ENCODE measurements at places on chromosomes 2 and 18.

DNA sequence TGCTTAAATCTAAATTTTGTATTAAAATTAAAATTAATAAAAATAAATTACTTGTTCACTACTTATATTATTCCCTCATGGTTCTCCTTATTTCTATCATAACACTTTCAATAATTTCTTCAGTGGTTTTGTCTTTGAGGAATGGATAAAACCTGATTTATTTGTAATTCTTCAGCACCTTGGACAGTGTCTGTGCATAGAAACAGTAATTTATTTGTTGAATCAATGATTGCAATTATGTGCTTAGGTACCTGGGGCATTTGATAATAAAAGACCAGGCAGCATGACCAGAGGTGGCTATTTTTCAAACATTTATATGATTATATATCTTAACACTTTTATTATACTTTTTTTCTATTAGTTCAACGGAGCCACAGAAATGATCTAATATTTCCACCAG lies 1062.7 kb downstream of the DSC3 start:
- DNase-seq: no peak

GRCh38 chr2:31297751-31298150 lies 63.8 kb downstream of the EHD3 start:
- DNase-seq: peak; percentile 40

GRCh38 chr2:1995987-1996386 lies 251.7 kb upstream of the PXDN start:
- no peak for DNase-seq

GRCh38 chr18:54296062-54296461 lies 26.7 kb downstream of the POLI start:
- DNase-seq: no peak

DNA sequence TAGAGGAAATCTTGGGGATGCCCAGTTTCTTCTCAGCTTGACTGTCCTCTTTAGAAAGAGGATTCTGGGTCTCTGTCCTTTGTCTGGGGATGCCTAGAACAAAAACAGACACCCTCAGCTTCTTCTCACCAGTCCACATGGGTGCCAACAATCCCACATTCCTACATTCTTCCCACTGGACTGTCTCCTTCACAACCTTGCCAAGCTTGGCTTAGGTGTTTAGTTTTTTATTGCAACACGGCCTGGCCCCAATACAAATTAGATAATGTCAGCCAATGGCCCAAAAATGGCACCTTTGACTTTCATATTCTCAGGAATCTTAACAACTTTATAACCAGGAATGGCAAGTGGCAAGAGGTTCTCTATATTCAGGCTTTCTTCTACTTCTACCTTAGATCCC lies 273.0 kb downstream of the RNF152 start:
- DNase-seq: no peak

DNA sequence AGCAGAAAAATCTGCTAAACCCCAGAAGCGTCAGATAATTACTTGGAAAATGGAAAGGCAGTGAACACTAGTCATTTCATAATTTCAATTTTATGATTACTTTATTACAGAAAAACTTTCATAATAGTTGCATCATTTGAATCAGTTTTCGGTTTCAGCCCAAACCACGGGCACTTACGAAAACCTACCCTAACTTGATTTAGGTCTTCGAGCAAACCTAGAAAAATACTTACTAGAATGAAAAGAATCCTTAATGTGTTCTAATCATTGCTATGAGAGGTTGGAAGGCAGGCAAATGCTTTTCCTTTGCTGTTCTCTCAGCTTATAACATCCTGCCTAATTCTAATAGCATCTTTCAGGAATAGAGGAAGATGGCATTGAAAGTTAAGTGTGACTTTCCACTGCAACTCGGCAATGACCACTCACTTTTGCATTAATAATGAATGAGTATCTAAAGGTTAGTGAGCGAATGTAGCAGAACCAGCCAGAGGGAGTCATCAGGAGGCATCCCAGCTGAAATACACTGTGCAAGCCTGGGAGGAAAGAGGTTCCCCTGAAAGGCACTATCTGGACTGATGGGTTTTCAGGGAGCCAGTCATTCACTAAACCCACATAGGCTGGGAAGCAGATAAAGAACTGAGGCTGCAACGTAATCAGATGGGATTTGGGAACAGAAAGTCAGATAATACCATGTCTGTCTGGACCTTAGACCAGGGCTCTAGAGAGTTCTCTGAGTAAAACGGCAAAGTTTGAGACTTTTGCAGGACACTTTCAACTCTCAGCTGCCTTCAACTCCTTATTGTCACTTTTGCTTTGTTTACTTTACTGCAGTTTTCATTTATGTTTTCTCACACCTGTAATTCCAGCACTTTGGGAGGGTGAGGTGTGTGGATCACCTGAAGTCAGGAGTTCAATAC lies 520.8 kb downstream of the RNF144A start:
- no peak for DNase-seq

DNA sequence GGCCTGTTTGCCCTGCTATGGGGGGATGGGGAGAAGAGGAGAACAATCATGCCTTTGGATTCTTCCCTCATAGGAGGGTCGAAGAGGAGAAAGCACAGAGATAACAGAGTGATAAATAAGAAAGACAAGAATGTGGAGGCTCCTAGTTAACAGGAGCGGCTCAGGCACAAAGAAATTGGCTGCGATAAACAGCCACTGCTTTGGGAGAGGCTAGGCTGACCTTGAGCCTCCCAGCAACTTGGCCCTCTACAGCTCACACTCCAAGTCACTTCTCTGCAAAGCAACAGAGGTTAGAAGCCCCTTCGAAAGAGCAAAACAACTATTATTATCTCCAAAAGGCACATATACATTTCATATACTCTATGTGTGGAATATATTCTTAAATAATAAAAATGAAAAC lies 69.5 kb downstream of the ZBTB7C start:
- no peak for DNase-seq

DNA sequence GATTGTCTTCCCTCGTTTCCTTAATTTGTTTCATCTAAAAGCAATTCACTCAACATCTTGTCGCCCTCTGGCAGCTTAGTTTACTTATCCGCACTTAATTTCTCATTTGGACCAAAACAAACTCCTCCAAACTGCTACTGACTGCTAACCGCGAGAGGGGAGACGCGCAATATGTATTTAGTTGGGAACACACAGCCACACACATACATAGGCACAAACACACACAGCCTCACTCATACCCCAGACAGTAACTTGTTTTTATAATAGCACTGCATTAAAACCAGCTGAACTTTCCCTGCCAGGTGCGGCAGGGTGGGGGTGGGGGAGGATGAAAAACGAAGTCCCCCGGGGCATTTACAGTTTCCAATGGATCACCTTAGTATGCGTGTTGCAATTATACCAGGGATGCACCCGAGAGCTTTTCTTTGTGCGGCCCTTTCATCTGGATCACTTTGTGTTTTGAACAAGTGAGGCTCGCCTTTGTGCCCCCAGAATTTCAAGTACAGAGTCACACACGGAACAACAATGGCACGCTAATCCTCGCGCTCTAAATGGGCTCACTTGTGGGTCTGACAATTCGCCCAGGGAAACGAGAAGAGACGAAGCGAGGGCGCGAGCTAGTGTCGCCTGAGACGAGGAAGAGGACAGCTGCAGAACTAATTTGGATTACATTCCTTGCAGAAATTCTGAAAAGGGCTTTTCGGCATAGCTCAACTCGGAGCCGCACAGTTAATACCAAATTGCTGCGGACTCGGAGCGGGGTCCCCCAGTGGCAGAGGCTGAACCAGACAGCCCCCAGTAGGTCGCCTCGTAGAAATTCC lies 2.4 kb downstream of the ERBB4 start:
- peak; percentile 12 for DNase-seq

- no peak for DNase-seq
Measured at GRCh38 chr2:25090801-25091200, 48.9 kb downstream of the EFR3B start.

GRCh38 chr2:158993721-158994587 lies 25.5 kb downstream of the TANC1 start:
- DNase-seq: no peak

All from WERI-Rb-1 (cell line).